ENCODE measurements at places on chromosomes 5 and 9.

DNA sequence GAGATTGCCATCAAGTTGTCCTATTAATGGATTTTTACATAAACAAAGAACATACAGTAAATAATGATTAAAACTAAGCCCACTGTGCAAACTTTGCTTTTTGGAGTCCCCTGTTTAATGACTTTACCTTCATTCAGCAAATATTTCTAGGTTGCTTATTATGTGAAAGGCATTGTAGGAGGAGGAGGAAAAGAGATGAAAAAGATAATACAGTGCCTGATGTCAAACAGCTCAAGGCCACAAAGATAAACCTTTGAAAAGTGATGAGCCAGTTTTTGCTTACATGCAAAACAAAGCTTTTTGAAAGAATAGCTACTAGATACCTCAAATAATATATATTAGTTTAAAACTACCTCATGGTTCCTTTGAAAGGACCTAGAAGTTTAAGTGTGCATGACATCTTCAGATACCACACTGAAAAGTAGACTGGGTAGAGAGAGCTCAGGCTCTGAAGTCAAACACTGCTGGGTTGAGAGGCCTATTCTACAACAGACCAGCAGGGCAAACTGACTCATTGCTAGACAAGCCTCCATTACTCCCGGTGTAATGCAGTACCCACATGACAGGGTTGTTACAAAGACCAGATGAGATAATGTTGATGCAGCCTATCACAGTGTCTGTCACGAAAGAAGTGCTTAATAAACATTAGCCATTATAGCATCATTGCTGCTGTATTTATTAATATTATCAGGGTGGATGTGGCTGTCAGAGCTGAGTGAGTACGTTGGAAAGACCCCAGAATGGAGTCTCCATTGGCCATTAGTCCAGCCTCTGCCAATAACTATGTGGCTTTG, 11.8 kb downstream of the DEPDC1B start:
- no peak for DNase-seq

- no peak for DNase-seq
Observed at GRCh38 chr5:50716134-50716533, 49.7 kb downstream of the PARP8 start.

DNA sequence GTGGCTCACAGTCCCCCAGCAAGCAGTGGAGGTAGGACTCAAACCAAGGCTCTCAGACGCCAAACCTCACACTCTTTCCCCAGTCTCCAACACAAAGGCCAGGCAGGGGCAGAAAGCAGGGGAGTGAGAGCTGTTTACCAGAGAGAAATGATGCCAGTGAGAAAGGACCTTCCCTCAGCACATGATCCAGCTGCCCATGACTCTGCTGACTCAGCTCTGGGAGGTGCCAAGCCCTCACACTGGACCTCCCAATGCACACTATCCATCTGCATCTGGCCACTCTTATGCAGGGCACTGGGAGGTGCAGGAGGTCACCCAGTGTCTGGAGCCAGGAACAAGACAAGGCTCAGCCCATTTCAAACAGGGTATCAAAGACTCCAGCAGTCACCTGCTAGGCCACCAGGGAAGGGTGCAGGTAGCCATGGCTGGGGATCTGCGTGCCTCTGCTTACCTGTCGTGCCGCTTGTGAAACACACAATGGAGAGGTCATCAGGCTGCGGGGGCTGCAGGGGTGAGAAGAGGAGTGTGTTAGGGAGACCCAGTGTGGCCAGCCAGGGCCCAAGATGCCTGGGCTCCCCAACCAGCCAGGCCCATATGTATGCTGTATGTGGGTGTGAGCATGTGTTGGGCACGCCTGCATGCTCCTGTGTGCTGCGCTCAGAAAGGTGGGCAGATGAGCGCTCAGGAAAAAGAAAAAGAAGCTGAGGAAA, 26.3 kb downstream of the ACSL6 start:
- no peak for DNase-seq

GRCh38 chr9:78695519-78695918, 398.6 kb downstream of the PSAT1 start:
- no peak for DNase-seq

GRCh38 chr5:57684299-57684702, 201.7 kb upstream of the ACTBL2 start:
- no peak for DNase-seq
